ENCODE measurements at places on chromosomes 2 and 18.

GRCh38 chr2:132671151-132671835, 1.3 kb upstream of the LYPD1 start:
- peak; percentile 35 for DNase-seq

DNA sequence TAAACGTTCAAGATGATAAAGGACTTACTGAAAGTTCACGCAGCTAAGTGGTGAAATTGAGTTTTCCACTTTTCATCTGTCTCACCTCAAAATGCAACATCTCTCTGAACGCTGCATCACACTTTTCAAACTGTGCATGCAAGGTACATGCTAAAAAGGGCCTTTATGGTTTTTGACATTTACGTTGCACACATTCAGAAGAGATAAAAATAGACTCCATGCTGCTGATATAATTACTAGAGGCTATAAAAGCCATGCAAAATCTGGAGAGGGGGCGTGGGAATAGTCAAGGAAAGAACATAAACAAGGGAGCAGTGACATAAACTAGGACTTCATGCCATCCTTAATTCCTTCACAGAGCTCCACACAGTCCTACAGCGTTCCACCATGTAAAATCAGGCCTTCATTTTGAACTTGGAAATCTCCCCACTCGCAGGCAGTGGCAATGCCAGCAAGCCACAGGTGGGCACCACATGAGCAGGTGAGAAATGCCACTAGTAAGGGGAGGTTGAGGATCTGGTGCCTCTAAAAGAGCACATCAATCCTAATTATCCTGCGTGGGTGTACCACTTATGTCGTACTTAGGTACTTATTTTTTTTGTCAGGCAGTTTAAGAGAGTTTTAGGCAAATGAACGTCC, 71.4 kb downstream of the ZEB2 start:
- DNase-seq = no peak

GRCh38 chr2:57376985-57377384, 669.6 kb upstream of the VRK2 start:
- DNase-seq = peak; percentile 40

DNA sequence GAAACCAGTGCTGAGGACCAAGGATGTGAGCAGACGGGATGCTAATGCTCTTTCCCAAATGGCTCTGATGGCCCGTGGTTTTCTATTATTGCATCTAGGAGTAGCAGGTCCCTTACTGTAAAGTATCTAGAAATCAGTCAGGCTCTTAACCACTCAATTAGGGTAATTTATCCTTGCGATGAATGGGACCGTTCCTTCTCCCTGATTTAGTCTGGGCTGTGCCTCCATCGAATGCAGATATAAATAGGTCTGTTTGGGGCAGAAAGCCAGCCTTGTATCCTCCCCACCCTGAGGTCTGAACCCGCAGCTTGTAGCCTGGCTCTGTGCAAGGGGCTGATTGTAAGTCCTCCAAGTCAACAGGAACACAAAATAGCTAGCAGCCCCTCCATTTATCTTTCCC, 9.5 kb upstream of the SMARCAL1 start:
- no peak for DNase-seq

- DNase-seq = no peak
Observed at GRCh38 chr2:121605820-121606733, 43.2 kb downstream of the CLASP1 start.

DNA sequence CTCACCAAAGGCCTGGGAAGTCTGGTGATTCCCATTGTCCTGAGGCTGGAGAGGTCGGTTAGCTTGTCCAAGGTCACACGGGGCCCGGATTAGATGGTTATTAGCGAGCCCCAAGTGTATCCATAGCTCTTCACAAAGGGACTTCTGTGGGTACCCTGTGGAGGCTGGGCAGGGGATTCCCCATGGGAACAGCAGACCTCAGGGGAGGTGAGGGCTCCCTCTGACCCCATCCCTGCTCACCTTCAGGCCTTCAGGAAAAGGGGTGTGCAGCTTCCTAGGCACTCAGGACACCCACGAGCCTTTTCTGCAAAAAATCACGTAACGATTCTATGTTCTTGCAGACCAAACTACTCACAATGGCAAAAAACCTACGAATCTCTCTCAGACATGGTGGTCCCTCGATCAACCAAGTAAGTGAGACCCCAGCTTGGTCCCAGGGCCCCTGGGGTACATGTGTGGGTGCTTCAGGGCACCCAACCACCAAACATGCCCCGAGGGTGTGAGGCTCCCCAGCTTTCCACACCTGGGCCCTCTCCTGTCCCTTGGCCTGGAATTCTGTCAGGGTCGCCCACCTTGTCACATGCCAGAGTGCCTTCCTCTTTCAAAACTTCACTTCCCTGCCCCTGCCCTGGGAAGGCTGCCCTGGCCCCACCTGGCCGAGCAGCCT, 40.3 kb downstream of the PDIA6 start:
- no peak for DNase-seq

- DNase-seq = no peak
Observed at GRCh38 chr2:145812165-145812554, 1292.2 kb upstream of the ZEB2 start.

- DNase-seq = peak; percentile 24
Observed at GRCh38 chr2:45681675-45682074, 30.2 kb downstream of the PRKCE start.

DNA sequence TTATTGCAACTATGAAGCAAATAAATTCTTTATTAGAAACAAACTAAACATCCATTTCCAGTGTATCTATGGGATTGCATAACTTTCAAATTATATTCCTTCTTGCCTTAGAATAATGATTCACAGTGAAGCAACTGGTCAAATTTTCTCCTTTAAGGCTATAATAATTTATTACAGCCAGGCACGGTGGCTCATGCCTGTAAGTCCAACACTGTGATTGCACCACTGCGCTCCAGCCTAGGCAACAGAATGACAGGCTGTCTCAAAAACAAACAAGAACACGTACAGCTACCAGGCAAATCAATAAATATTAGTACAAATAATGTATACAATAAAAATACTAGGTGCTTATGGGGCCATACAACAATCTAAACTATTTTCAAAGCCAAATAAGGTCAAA, 1416.2 kb downstream of the LRP1B start:
- DNase-seq = no peak

- no peak for DNase-seq
Observed at GRCh38 chr2:95353055-95353575, 49.4 kb upstream of the FAHD2A start.

GRCh38 chr2:83233326-83233725, 1225.8 kb downstream of the SUCLG1 start:
- DNase-seq = no peak

GRCh38 chr2:60742419-60742818, 13.6 kb upstream of the PAPOLG start:
- DNase-seq = no peak

GRCh38 chr2:160590664-160591063, 97.1 kb upstream of the RBMS1 start:
- no peak for DNase-seq

GRCh38 chr18:52395146-52395852, 55.3 kb downstream of the DCC start:
- DNase-seq = no peak

GRCh38 chr2:168152902-168153530, 94.4 kb downstream of the STK39 start:
- no peak for DNase-seq

DNA sequence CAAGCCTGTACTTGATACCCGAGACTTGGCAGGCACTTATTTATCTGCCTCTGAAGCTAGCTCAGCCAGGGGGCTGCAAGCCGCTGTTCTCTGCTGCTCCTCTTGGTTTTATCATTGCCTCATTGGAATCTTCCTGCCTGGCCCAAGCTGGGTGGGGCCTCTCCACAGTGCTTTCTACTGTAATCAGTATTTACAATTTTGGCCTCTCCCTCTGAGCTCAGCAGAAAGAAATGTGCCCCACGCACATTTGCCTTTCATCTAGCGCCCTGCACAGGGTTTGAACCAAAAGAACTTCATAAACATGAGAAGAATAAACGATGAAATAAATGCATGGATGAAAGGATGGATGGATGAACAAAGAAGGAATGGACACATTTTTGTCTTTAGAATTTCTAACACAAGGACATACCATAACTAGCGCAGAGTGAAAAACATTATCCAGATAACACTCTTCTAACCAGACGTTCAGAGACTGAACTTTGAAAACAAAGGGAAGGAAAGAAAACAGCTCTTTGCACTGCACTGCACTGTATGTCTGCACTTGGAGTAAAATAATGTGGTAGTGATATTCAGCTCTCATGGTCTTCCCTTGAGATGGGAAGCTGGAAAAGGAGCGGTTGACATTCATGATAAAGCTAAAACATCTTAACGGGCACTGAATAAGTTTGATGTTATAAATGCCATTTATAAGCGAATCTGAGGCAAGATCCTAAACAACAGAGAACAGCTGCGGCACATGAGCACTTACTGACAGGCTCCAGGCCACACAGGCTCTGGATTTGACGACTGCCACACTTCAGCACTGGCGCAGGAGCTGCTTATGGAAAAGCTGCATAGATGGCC, 86.8 kb upstream of the SP3 start:
- peak; percentile 81 for DNase-seq

DNA sequence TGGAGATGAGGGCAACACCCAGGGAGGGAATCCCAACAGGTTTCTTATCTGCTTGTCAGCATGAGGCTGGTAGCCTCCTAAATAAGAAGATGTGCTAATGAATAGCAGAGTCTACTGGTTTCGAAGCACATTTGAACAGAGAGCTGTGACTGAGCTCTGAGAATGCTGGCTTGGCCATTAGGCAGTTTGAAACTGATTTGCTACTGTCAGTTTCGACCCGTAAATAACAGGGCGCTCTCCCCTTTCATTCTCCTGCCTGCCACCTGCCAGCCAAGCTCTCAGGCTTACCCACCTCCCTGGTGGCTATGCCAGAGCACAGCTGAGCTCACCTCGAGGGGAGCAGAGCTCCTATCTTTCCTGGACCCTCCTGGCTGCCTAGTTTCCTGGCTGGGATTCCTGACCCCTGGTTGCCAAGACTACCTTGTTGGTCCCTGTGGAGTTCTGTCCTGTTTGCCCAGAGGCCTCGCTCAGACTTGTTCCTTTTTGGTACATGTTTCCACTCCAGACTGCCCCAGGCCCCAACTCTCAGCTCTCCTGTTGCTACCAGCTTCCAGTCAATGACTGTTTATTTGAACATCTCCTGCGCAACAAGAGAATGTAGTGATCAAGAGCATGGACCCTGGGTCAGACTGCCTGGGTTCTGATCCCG, 102.3 kb upstream of the ALPP start:
- no peak for DNase-seq

GRCh38 chr2:5986801-5987787, 294.9 kb downstream of the SOX11 start:
- no peak for DNase-seq

DNA sequence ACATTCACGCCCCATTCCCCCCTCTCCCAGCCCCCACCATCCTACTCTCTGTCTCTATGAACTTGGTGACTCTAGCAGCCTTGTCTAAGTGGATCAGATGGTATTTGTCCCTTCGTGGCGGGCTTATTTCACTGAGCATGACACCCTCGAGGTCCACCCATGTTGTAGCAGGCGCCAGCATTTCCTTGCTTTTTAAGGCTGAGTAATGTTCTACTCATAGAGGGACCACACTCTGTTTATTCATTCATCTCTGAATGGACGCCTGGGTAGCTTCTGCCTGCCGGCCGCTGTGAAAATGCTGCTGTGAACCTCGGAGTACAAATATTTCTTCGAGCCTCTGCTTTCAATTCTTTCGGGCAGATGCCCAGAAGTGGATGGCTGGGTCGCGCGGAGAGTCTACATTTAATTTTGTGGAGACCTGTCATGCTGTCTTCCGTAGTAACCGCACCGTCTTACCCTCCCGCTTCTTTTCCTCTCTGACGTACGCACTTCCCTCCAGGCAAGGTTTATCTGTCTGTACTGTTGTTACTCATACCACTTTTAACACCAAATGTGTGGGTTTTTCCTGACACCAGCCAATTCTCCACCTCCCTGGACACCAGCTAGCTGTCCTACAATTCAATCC, 5.6 kb downstream of the CROCC2 start:
- no peak for DNase-seq

- no peak for DNase-seq
Observed at GRCh38 chr2:202847693-202848524, 23.7 kb downstream of the ICA1L start.

- DNase-seq = no peak
Observed at GRCh38 chr18:23803755-23804154, 114.5 kb downstream of the LAMA3 start.

GRCh38 chr2:174965551-174965950, 39.6 kb downstream of the CHN1 start:
- no peak for DNase-seq

- no peak for DNase-seq
Observed at GRCh38 chr2:10752236-10752635, 30.8 kb downstream of the ATP6V1C2 start.

DNA sequence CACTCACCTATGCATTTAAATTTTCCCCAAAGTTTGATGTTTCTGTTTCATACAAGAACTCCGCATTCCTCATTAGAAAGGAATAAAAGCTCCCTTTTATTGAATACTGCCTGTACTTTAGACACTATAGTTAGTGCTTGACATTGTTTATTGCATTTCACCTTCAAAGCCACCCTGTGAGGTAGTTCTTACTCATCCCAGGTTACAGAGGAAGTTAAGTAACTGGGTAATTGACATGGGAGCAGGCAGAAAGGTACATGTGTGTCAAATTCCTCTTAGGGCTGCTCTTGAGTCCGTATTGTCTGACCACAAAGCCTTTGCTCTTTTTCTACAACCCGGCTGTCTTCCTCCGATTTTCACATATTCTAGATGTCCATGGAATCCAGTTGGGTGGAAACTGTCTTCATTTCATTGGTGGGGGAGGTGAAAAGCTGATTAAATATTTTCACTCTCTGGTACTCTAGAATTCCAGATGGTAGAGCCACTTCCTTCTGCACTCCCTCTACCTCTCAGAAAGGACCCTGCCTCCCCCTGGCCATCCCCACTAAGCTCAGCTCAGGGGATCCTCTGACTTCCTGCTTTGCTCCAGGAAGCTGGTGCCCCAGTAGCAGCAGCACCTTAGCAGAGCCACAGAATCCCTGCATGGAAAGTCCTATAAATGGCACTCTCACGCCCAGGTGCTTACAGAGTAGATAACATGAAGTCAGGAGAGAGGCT, 319.2 kb downstream of the LRATD1 start:
- DNase-seq = no peak

DNA sequence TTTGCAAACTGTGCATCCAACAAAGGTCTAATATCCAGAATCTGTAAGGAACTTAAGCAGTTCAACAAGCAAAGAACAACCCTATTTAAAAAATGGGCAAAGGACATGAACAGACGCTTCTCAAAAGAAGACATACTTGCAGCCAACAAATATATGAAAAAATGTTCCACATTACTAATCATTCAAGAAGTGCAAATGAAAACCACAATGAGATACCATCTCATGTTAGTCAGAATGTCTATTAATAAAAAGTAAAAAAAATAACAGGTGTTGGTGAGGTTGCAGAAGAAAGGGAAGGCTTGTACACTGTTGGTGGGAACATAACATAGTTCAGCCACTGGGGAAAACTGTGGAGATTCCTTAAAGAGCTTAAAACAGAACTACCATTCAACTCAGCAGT, 126.2 kb downstream of the NAT8 start:
- DNase-seq = no peak

- no peak for DNase-seq
Observed at GRCh38 chr2:237509151-237509550, 22.1 kb downstream of the MLPH start.

- no peak for DNase-seq
Observed at GRCh38 chr18:72181241-72181764, 362.8 kb downstream of the CBLN2 start.

All from adipocyte (in vitro differentiated cells).